ENCODE measurements at places on chromosomes 7 and 10.

- DNase-seq = no peak
These were observed 200.7 kb downstream of the CYP26A1 start for GRCh38 chr10:93274419-93274818.

GRCh38 chr7:7214398-7215347 is 32.3 kb downstream of the C1GALT1 start:
- no peak for DNase-seq

- no peak for DNase-seq
These were observed 70.1 kb downstream of the ADCY1 start for GRCh38 chr7:45644237-45644636.

DNA sequence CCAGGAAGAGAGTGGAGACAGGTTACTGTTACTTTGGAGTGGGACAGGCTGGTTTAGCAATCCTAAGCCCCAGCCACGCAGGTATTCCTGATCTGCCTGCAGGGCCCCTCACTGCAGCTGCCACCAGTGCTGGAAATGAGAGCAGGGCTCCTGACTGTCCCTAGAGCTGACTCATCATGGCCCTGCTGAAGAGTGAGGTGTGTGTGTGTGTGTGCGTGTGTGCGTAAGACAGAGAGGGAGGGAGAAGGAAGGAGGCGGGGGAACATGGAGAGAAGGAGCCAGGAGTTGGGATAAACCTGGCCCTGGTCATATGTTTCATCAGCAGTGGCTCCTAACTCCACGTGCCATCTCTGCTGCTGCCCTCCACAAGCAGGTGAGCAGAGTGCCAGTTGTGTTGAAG is 3.6 kb downstream of the FOXI2 start:
- DNase-seq = no peak

DNA sequence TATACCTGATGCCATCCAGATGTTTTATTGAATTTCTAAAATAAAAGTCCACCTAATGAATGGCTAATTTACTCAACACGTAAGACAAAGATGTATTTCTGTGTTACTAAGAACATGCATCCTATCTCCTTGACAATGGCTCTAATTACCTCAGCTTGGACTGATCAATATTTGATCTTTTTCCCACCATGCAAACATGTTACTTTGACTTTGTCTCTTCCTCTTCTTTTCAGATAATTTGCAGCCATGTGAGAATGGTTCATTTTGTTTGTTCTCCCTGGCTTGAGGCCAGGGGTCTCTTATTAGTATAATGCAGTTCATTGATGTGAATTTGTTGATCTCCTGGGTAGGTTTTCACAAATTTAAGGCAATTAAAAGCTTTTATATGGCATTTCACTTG is 302.1 kb downstream of the ADK start:
- DNase-seq = no peak

DNA sequence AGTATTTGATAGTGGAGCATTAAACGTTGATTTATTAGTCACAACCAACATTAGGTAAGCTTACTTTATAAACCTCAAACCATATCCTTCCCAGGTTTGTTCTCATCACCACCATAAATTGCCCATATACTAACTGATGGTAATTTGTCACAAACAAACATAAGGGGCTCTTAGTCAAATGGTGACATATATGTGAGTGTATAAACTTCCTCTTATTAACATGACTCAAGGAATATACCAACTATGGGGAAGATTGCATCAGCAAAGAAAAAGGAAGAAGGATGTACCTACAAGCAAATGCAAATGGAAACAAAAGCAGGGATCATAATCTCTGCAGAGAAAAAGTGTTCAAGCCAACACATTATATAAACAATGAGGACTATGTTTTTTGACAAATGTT is 418.2 kb upstream of the AKR1E2 start:
- DNase-seq = no peak
